ENCODE measurements at places on chromosomes 5 and 9.

DNA sequence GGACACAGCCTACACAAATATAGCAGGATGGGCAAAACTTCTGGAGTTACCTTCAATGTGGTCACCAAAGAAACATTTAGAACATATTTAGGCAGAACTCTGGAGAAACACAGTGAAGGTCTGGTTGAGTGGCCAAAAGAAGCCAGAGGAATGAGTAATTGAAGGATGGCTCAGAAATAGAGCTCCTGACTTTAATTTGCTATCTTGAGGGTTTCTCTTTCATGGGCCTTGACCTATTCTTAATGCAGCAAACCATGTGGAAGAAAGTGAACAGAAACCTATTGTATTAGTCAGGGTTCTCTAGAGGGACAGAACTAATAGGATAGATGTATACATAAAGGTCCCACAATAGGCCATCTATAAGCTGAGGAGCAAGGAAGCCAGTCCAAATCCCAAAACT lies 650.5 kb downstream of the ACTL7B start:
- no peak overlapping the region for H3K27ac ChIP-seq
- no peaks in the 10 kb centered on the region for H3K4me1 ChIP-seq
- H3K36me3 ChIP-seq, result no peaks in the 10 kb centered on the region
- DNase-seq, result no peak
- H3K4me3 ChIP-seq, result no peak overlapping the region

- H3K4me1 ChIP-seq, result peaks cover 11% of the 10 kb centered on the region
- DNase-seq, result no peak
- no peaks in the 10 kb centered on the region for H3K36me3 ChIP-seq
- no peak overlapping the region for H3K27ac ChIP-seq
- H3K4me3 ChIP-seq, result no peak overlapping the region
Measured at GRCh38 chr9:98964201-98964600, 20.5 kb downstream of the COL15A1 start.

GRCh38 chr5:63286724-63287123 lies 675.5 kb downstream of the HTR1A start:
- H3K4me1 ChIP-seq, result no peaks in the 10 kb centered on the region
- H3K27ac ChIP-seq, result no peak overlapping the region
- H3K4me3 ChIP-seq, result no peak overlapping the region
- no peaks in the 10 kb centered on the region for H3K27me3 ChIP-seq

GRCh38 chr9:130448771-130449603 lies 4.2 kb downstream of the ASS1 start:
- DNase-seq, result no peak
- H3K27me3 ChIP-seq, result peaks cover 3% of the 10 kb centered on the region
- no peak overlapping the region for H3K27ac ChIP-seq

GRCh38 chr5:96431376-96432187 lies 1.5 kb downstream of the PCSK1 start:
- H3K4me1 ChIP-seq, result peaks cover 4% of the 10 kb centered on the region
- no peak overlapping the region for H3K4me3 ChIP-seq
- no peak overlapping the region for H3K27ac ChIP-seq
- DNase-seq, result no peak

GRCh38 chr9:70061776-70062175 lies 18.1 kb downstream of the MAMDC2 start:
- H3K4me1 ChIP-seq, result no peaks in the 10 kb centered on the region
- no peak for DNase-seq
- H3K4me3 ChIP-seq, result no peak overlapping the region
- H3K36me3 ChIP-seq, result no peaks in the 10 kb centered on the region
- peaks cover 15% of the 10 kb centered on the region for H3K27me3 ChIP-seq

- no peak for DNase-seq
- H3K36me3 ChIP-seq, result peaks cover 14% of the 10 kb centered on the region
- H3K27me3 ChIP-seq, result no peaks in the 10 kb centered on the region
- no peaks in the 10 kb centered on the region for H3K4me1 ChIP-seq
- H3K4me3 ChIP-seq, result no peak overlapping the region
- no peak overlapping the region for H3K27ac ChIP-seq
Measured at GRCh38 chr5:9865574-9865973, 235.4 kb upstream of the TAS2R1 start.

- no peak overlapping the region for H3K4me3 ChIP-seq
- H3K4me1 ChIP-seq, result peaks cover 78% of the 10 kb centered on the region
- H3K36me3 ChIP-seq, result peaks cover 3% of the 10 kb centered on the region
- peak overlapping the region; percentile 93 for H3K27ac ChIP-seq
- no peaks in the 10 kb centered on the region for H3K27me3 ChIP-seq
Measured at GRCh38 chr5:78594610-78595457, 53.7 kb downstream of the LHFPL2 start.

DNA sequence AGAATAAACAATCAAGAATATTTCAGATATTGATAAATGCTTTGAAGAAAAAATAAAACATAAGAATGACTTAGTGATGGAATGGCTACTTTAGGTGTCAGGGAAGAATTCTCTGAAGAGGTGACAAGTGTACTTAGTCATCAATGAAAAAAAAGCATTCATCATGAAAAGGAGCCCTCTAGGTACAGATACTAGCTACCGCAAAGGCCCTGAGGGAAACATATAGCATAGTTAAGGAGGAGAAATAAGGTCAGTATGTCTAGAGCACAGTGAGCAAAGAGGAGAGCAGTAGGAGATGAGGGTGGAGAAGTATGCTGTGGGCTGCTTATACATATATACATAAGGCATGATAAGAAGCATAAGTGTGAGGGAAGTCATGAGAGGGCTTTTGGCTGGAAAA lies 41.8 kb downstream of the CSF2 start:
- H3K27me3 ChIP-seq, result peaks cover 4% of the 10 kb centered on the region
- DNase-seq, result no peak
- H3K36me3 ChIP-seq, result no peaks in the 10 kb centered on the region
- H3K27ac ChIP-seq, result no peak overlapping the region
- no peak overlapping the region for H3K4me3 ChIP-seq

DNA sequence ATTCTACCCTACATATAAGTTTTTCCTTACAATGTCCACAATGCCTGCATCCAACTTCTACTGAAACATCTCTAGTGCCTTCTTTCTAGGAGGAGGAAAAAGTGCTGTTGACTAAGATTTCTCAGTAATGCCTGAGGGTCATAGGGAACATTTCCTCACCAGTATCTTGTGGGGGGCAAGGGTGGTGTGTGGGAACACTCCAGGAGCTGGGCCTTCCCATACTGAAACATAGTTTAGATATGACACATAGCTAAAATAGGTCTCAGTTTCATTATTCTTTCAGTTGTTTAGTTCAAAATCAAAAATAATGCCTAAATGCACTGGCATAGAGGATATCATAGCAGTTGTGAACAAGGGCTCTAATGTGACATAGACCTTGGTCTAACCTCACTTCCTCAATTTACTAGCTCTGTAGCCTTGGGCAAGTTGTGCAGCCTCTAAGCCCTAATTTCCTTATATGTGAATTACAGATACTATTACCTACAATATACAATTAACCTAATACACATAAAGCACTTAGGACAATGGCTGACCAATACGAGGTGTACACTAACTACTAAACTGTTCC lies 66.1 kb downstream of the HAPLN1 start:
- no peaks in the 10 kb centered on the region for H3K27me3 ChIP-seq
- no peak overlapping the region for H3K27ac ChIP-seq
- no peak overlapping the region for H3K4me3 ChIP-seq
- DNase-seq, result no peak
- no peaks in the 10 kb centered on the region for H3K4me1 ChIP-seq
- H3K36me3 ChIP-seq, result no peaks in the 10 kb centered on the region

DNA sequence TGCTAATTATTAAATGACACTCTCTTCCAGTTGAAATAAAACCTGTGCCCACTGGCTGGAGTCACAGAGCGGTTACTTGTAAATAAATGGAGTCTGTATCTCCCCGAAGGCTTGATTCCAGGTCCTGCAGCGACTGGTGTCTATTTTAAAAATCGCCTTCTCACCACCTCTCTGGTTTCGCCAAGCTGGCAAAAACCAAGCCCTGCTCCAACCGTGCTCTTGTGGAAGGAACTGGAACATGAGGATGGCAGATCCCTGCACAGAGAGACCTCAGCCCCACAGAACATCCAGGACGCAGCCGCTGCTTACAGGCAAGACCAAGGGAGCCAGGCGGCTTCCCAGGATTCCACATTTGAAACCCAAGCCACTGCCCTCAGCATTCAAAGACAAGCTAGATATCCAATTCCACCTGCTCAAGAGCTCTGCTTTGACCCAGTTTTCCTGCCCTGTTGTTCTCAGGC lies 15.0 kb downstream of the SEMA4D start:
- no peaks in the 10 kb centered on the region for H3K27me3 ChIP-seq
- H3K36me3 ChIP-seq, result peaks cover 16% of the 10 kb centered on the region
- H3K27ac ChIP-seq, result no peak overlapping the region
- peaks cover 6% of the 10 kb centered on the region for H3K4me1 ChIP-seq
- H3K4me3 ChIP-seq, result no peak overlapping the region

DNA sequence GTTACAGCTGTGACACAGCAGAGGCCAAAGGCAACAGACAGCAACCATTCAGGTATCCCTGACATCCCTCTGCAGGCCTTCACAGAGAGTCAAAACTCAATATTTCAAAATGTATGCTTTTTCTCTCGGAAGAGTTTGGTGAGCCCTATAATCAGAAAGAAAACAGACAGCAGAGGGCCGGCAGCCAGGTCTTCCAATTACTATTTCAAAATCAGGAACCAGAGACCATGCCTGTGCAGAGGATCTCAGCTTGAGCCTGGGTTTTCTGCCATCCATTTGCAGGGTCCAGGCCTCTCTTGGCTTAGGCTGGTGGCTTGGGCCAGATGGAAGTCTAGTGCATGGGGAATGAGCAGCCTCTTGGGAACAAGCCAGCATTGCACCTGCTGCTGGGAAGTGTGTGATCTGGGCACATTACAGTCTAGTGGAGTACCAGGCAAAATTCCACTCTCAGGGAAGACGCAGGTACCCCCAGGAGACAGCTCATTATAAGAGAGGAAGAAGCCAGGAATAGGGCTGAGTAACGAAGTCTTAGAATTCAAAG lies 231.3 kb downstream of the ENC1 start:
- H3K4me3 ChIP-seq, result no peak overlapping the region
- H3K27me3 ChIP-seq, result no peaks in the 10 kb centered on the region
- peaks cover 64% of the 10 kb centered on the region for H3K4me1 ChIP-seq
- no peak overlapping the region for H3K27ac ChIP-seq
- no peaks in the 10 kb centered on the region for H3K36me3 ChIP-seq

DNA sequence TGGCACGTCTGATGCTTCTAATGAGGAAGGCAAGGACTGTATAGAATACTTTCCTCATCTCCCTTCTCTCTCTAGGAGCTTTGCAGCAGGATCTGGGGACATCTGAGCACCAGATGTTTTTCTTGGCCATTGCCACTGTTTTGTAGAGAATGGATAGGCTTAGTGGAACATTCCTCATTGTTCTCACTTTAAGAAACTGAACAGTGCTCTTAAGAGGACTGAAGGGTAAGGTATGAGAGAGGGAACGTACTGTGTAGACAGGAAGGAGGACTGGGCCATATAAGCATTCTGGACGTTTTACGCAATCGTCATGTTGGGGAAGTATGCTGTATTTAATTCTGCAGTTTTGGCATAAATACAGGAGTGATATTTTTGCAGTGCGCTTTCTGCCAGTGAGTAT lies 70.6 kb downstream of the SMARCA2 start:
- H3K27me3 ChIP-seq, result no peaks in the 10 kb centered on the region
- H3K4me3 ChIP-seq, result no peak overlapping the region
- peaks cover 44% of the 10 kb centered on the region for H3K36me3 ChIP-seq
- DNase-seq, result no peak
- peaks cover 33% of the 10 kb centered on the region for H3K4me1 ChIP-seq

- no peak overlapping the region for H3K4me3 ChIP-seq
- H3K4me1 ChIP-seq, result no peaks in the 10 kb centered on the region
- H3K36me3 ChIP-seq, result no peaks in the 10 kb centered on the region
- no peak overlapping the region for H3K27ac ChIP-seq
Measured at GRCh38 chr5:3139499-3139931, 388.0 kb upstream of the IRX2 start.

- no peaks in the 10 kb centered on the region for H3K4me1 ChIP-seq
- DNase-seq, result no peak
- no peak overlapping the region for H3K4me3 ChIP-seq
- no peak overlapping the region for H3K27ac ChIP-seq
Measured at GRCh38 chr5:65742565-65743231, 20.7 kb downstream of the NLN start.

- no peaks in the 10 kb centered on the region for H3K36me3 ChIP-seq
- peaks cover 56% of the 10 kb centered on the region for H3K4me1 ChIP-seq
- H3K27ac ChIP-seq, result peak overlapping the region; percentile 78
- H3K27me3 ChIP-seq, result no peaks in the 10 kb centered on the region
Measured at GRCh38 chr5:172106511-172107356, 81.3 kb downstream of the STK10 start.

GRCh38 chr5:102531506-102531905 lies 32.7 kb upstream of the SLCO6A1 start:
- no peak overlapping the region for H3K4me3 ChIP-seq
- H3K4me1 ChIP-seq, result no peaks in the 10 kb centered on the region
- no peak overlapping the region for H3K27ac ChIP-seq
- no peaks in the 10 kb centered on the region for H3K27me3 ChIP-seq
- H3K36me3 ChIP-seq, result no peaks in the 10 kb centered on the region

DNA sequence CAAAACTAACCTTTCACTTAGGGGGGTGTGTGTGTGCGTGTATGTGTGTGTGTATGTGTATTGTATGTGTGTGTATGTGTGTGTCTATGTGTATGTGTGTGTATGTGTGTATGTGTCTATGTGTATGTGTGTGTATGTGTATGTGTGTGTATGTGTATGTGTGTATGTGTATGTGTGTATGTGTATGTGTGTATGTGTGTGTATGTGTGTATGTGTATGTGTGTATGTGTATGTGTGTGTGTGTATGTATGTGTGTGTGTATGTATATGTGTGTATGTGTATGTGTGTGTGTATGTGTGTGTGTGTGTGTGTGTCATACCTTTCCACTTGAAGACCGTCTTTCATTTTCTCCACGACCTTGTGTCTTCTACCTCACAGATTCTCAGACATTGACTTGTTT lies 20.8 kb upstream of the FLT4 start:
- H3K4me3 ChIP-seq, result no peak overlapping the region
- peaks cover 2% of the 10 kb centered on the region for H3K4me1 ChIP-seq
- DNase-seq, result no peak
- no peaks in the 10 kb centered on the region for H3K36me3 ChIP-seq

- H3K27ac ChIP-seq, result no peak overlapping the region
- H3K4me3 ChIP-seq, result no peak overlapping the region
- no peaks in the 10 kb centered on the region for H3K27me3 ChIP-seq
- H3K4me1 ChIP-seq, result peaks cover 8% of the 10 kb centered on the region
- no peaks in the 10 kb centered on the region for H3K36me3 ChIP-seq
Measured at GRCh38 chr5:30376848-30377247, 816.6 kb upstream of the CDH6 start.

Measured in mesothelial cell of epicardium (in vitro differentiated cells).